ENCODE measurements at places on chromosomes 6 and 20.

DNA sequence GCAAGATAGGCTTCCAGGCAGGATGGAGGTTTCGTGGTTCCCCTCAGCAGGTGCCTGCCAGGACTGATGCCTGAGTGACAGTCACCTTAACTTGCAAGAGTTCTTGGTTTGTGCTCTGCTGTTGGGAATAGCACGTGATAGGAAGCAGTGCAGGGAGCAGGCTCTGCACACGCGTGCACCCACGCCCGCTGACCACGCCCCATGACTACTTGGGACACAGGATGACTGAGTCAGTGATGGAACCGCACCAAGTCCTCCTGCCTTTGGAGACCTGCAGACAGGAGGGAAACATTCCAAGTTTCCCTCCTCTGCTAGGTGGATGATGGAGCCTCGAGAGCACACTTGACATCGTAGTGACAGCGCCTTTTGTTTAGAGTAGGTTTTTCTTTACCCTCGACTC, 164.2 kb downstream of the DTNBP1 start:
- DNase-seq, result no peak

GRCh38 chr20:957544-957943, 41.4 kb upstream of the ANGPT4 start:
- peak; percentile 23 for DNase-seq

DNA sequence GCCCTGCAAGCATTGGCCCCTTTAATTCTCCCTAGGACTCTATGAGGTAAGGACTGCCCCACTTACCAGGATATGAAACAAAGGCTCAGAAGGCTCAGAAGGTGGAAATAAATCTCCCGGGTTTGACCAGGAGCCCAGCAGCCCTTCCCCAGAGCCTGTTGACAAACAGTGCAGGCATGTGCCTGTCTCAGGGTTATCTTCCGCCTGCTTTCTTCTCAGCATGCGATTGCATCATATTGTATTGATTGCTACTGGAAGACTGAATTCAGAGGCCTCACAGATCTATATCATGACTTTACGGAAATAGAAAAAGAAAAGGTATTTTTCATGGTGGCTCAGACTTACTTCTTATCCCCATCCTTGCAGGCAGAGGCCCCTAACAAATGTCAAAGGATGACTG, 92.7 kb downstream of the PHACTR3 start:
- no peak for DNase-seq

DNA sequence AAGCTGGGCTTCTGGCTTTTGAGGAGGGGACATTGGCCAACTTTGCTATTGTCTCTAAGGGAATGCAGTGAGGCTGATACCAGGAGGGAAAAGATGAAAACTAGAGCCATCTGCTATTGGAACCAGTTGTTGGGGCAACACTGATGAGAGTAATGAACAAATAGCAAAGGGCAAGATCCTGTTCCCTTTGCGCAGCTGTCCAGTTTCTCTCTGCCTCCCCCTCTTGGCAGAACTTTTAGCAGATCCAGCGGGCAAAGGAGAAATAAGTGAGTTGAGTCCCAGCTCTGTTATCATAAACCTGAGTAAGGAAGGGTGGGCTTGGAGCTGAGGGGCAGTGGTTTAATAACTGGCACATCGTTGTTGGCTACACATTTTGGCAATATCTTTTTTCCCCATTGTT, 126.8 kb downstream of the AKAP7 start:
- DNase-seq, result no peak

DNA sequence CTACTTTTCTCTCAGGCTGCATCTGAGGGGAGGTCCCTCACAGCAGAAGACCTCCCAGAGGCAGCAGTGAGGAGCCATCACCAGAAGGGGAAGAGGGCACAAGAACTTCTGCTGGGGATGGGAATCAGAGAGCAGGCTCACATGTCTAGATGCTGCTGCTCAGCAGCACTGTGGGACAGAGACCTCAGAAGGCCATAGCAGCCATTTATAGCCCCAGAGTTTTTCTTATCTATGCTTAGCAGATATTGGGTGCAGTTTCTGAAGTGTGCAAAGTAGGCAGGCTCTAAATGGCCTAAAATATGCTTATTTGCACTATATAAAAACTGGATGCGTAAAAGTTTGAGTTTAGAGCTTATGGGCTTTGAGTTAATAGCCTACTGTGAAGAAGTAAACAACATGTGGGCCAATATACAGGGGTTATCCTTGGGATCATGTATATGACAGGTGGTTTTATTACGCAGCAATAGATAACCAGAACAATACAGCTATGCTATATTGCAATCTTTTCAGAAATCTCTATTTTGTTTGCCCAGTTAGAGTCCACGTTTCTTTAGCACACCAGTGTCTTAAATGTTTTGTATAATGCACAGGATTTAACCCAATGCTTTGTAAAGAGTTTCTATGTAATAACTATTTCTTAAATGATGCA, 60.2 kb upstream of the TMEM244 start:
- DNase-seq, result no peak

- DNase-seq, result peak; percentile 16
Measured at GRCh38 chr6:99467509-99468106, 42.5 kb upstream of the PNISR start.

- DNase-seq, result no peak
Measured at GRCh38 chr6:121142093-121142492, 192.2 kb downstream of the TBC1D32 start.

- no peak for DNase-seq
Measured at GRCh38 chr6:34288581-34288980, 39.8 kb upstream of the SMIM29 start.

GRCh38 chr6:6686748-6687601, 98.5 kb downstream of the LY86 start:
- peak; percentile 99 for DNase-seq

GRCh38 chr20:57791966-57792365, 82.2 kb upstream of the PMEPA1 start:
- DNase-seq, result no peak

Measured in COLO829 (cell line).